ENCODE measurements at places on chromosomes 5 and 9.

DNA sequence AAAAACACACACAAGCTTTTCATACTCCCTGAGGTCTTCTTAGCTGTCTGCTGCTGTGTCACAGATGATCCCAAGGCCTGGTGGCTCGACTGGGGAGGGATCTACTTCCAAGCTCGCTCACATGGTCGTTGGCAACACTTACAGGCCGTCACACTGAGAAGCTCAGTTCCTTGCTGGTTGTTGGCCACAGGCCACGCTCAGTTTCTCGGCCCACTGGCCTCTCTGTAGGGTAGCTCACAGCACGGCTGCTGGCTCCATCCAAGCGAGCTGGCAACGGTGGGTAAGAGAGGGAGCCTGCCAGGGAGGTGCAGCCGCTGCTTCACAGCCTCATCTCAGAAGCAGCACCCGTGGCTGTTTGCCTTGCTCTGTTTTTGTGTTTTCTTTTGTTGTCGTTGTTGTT lies 43.8 kb upstream of the GFPT2 start:
- DNase-seq: no peak

DNA sequence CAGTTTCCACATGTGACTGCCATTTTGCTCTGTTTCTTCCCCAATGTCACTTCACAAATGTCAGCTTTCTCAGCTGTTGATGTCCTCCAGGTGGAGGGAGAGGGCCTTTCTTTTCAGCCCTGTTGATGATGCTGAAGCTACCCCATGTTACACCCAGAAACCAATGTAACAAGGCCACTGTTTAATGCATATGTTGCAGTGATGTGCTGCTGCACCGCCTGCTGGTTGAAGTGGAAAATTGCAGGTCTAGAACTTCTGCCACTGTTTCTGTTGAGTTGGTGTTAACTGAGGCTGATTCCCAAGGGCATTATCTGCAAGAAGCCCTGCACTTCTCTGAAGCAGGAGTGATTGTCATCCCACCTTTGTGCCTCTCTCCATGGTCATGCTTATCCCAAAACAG lies 428.4 kb downstream of the KDM4C start:
- no peak for DNase-seq

GRCh38 chr9:132114102-132114707 lies 34.5 kb upstream of the MED27 start:
- peak; percentile 19 for DNase-seq

GRCh38 chr5:154368041-154368800 lies 77.6 kb upstream of the SAP30L start:
- DNase-seq: no peak

- DNase-seq: no peak
Observed at GRCh38 chr9:5052838-5053237, 67.8 kb downstream of the JAK2 start.

DNA sequence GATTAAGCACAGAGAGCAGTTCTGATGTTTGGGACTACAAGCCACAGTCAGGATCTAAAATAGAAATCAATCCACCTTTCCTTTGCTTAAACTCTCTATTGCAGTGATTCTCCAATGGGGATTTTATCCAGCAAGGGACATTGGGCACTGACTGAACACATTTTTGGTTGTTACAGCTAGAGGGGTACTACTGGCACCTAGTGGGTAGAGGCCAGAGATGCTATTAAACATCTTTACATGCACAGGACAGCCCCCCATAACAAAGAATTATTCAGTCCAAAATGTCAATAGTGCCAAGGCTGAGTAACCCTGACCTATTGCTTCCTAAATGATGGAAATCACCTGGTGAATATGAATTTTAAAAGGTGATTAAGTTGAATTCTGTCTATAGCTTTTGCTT lies 12.0 kb downstream of the ZNF622 start:
- no peak for DNase-seq

- no peak for DNase-seq
Observed at GRCh38 chr5:107876261-107876660, 205.5 kb upstream of the EFNA5 start.

- no peak for DNase-seq
Observed at GRCh38 chr5:179319741-179320281, 25.4 kb downstream of the ADAMTS2 start.

GRCh38 chr5:124661317-124662141 lies 84.9 kb downstream of the ZNF608 start:
- DNase-seq: no peak

DNA sequence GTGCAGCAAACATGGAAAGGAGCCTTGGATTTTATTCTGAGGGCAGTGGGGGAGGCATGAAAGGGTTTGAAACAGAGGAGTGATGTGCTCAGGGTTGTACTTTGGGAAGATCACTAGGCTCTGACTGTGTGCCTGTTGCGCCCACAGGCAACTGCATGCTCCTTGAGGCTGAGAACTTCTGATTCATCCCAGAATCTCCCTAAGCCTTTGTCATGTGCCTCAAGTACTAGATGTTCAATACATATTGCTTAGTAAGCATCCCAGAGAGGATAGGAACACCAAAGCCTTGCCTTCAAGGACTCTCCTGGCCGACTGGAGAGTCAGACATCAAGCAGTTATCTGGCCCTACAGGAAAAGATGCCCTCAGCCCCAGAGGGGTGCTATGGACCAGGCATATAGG lies 54.1 kb downstream of the ARHGEF37 start:
- no peak for DNase-seq

GRCh38 chr9:30039712-30040111 lies 2344.7 kb upstream of the ACO1 start:
- no peak for DNase-seq

DNA sequence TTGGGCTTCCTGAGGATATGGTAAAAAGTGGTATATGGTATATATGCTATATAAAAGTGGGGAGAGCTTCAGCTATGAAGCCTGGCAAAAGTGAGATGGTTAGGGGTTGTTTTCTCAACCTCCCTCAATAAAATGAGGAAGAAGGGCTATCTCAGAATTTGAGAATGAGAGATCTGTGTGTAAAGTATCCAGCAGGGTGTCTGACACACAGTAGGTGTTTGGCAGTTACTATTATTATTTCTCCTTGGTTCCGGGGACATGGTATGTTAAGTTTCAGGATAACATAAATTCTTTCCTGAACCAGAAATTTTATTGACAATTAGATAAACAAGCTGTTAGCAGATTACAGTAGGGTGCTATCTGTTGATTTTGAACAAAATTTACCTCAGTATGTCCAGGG lies 94.1 kb downstream of the DENND1A start:
- DNase-seq: no peak

GRCh38 chr5:127959152-127959764 lies 124.3 kb upstream of the SLC12A2 start:
- DNase-seq: no peak

DNA sequence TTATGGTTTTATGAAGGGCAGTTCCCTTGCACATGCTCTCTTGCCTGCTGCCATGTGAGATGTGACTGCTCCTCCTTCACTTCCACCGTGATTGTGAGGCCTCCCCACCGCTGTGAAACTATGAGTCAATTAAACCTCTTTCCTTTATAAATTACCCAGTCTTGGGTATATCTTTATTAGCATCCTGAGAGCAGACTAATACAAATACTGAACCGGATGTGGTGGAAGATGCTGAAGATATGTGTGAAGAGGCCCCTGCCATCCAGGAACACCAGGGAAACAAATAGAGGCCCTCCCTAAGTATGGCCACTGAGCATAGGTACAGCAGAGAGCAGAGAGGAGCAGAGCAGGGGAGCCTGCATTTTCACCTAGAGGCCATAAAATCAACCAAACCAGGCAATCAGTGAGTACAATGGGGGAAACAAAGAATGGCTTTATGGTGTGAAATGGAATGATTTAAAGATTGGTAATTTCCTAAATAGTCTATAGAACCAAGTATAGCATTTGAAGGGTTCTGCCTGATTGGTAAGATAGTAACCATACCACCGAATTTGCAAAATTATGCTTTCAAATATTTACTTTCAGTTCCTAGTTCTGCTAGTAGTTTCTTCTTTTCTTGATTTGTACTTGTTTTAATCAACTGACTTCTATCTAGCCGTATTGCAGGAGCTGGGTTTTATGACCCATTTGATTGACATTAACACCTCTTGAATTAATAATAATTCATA lies 421.6 kb downstream of the IRX1 start:
- no peak for DNase-seq

GRCh38 chr9:4547016-4547415 lies 56.7 kb downstream of the SLC1A1 start:
- no peak for DNase-seq

GRCh38 chr5:122375801-122376200 lies 63.8 kb downstream of the SNCAIP start:
- no peak for DNase-seq

DNA sequence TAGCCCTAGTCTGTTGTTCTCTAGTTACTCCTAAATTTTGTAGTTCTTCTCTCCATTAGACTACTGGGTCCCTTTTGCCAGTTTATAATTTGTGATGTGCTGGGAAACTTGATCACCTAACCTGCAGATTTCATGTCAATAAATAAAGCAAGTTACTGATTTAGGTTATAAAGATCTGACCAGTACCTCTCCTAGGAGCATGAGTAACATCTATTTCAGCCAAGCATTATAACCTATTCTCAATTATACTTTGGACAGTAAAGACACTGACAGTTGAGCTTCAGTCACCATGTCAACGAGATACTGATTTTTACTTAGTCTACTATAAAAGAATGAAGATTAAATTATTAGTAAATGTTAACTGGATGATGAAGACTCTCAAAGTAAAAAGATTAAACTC lies 36.7 kb downstream of the CSNK1A1 start:
- DNase-seq: no peak

- DNase-seq: no peak
Observed at GRCh38 chr9:114176624-114177291, 21.4 kb downstream of the COL27A1 start.

- no peak for DNase-seq
Observed at GRCh38 chr9:136942112-136942880, 2.2 kb downstream of the FBXW5 start.

DNA sequence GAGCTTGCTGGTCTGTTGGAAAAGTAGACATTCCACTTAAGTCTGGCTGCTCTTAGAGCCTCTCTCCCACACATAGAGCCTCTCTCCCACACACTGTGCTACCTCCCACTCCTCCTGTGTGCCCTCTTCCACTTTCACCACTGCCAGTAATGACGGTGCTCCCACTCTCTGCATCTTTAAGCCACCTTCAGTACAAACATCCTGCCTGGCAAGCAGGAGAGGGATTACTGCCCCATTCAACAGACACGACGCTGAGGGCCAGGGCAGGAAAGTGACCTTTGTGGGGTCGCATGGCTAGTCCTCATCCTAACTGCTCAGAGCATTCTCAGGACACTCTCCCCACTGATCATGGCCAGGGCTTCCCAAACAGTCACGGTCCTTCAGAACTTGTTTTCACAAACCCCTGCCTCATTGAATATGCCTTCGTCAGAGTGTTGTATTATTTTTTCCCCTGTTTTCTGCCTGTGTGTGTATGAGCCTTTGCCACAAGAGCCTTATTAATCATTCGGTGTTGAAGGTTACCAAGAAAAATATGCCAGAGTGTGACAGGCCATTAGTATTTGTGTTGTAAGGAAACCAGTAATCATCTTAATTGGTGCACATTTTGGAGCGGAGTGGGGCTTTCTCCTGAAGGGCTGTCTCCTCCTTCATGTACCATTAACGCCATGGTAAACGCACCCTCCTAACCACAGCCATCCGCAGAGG lies 87.1 kb upstream of the SAP30L start:
- DNase-seq: no peak

DNA sequence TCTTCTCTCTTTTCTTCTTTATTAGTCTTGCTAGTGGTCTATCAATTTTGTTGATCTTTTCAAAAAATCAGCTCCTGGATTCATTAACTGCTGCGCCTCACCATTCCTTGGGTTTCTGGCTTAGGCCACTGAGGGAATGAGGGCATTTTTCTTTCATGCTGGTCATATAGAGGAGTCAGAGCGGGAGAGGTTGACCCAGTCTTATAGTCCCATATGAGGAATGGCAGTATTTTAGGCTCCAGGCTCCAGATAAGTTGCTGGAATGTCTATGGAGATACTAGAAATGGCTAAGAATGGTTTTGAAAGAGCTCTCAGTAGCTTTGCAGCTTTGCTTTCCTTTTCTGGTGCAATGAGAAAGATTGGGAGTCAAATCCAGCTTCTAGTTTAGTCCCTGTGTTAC lies 58.2 kb downstream of the GALNT10 start:
- DNase-seq: no peak

GRCh38 chr9:14906000-14906399 lies 4.2 kb downstream of the FREM1 start:
- no peak for DNase-seq

- no peak for DNase-seq
Observed at GRCh38 chr5:80399526-80400239, 8.2 kb upstream of the ZFYVE16 start.

DNA sequence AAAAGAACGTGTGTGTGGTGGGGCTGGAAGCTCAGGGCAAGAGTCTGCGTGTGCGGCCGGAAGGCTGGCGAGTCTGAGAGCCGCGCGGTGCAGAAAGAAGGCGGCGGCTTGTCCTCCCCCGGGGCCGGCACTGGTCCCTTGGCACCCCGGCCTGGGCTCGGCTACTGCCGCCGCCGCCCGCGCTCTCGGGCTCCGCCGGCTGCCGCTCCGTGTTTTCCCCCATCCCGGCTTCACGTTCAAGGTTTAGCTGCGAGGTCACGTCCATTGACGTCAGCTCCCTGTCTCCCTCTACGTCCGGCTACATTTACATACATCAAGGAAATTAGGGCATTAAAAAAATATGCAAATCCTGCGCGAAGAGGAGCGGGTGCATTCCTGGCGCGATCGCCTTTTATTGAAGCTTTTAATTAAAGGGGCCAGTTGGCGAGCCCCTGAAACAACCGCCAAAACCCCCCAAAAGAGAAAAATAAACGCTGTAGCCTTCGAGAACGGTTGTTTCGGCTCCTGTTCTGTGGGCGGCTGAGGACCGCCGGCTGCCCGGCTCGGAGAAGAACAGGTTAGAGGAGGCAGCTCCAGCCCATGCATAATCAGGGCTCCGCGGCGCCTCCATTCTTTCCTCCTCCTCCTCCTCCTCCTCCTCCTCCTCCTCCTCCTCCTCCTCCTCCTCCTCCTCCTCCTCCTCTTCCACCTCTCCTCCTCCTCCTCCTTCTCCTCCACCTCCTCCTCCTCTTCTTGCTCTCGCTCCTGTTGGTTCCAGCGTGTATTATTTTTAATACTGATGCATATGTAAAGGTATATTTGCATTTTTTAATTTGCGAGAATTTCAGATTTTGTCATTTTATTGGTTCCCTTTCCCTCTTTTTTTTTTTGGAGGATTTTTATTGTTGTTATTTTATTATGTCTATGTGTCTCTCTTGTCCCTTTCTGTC lies 207.0 kb downstream of the MEF2C start:
- no peak for DNase-seq

GRCh38 chr5:135315386-135315785 lies 83.6 kb downstream of the MACROH2A1 start:
- no peak for DNase-seq

DNA sequence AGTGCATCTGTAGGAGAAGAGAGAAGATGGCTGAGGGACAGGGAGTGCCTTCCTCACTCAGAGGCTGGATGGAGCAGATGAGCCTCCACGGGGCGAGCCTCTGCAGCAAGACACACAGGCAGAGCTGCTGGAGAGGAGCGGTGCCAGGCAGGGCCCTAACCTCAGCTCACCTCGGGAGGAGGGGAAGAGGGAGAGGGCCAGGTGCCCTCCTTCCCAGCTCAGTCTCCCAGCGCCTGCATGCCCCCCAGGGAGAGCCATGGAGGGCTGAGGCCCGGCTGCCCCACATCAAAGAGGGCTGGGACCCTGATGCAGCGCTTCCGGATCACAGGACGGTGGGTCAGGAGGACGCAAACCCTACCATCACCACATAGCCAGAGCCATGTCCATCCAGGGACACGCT lies 13.6 kb upstream of the SPATA31E1 start:
- no peak for DNase-seq
